ENCODE measurements at places on chromosomes 1 and 21.

DNA sequence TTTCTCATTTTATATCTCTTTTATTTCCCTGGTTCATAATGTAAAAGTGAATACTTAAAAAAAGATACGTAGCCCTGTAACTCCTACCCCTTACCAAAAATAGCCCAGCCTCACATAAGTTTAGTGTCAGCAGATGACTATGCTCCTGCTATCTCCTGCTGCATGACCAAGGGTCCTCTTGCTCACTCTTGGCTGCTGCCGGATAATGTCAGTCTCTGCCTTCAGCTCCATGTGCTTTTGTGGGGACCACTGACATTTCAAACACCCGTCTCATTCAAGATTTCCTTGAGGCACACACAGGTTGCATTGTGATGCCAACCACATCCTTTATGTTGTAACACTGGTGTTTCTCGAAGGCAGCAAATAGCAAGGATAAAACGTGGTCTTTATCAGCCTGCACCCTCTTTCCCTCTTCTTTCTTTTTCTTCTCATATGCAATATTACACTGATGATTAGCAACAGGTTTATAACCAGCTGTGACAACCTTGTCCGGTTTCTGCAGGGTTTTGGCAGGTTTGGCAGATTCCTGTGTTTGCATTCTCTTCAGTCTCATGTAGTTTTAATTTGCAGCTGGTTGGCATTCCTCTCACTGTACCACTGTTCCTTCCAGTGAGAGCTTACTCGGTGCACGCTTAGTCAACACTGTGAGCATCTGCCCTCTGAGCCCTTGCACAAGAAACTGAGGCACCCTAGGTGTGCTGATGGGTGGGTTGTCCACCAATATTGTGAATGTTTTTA, 62.2 kb downstream of the ZNF684 start:
- DNase-seq = no peak

DNA sequence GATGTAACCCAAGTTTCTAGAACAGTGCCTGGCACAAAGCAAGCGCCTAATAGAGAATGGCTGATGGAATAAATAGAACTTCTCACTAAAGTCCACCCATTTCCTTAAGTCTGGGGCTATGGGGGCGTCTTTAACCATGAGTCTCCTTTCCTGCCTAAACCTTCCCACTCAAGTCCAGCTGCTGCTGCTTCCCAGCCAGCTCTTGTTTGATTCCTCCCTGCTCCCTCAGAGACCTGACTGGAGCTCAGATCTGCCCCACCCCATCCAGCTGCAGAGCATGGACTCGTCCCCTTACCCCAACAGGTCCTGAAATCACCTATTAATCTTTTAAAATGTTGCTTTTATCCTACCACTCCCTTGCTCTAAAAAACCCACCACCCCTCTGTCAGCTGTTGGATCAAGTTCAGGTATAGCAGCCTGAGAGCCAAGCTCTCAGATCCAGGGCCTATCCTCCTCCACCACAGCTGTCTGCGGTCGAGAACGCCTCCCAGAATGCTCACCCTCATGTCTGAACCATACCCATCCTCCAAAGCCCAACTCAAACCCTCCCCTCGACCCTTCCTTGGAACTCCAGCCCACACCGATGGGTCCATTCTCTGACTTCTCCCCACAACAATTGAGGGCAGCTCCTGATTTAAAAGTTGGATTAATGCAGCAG, 12.8 kb upstream of the GALNT2 start:
- DNase-seq = no peak

GRCh38 chr1:22350171-22350923, 101.3 kb upstream of the ZBTB40 start:
- peak; percentile 50 for DNase-seq

GRCh38 chr1:6580119-6580592, 362 bp downstream of the ZBTB48 start:
- no peak for DNase-seq

DNA sequence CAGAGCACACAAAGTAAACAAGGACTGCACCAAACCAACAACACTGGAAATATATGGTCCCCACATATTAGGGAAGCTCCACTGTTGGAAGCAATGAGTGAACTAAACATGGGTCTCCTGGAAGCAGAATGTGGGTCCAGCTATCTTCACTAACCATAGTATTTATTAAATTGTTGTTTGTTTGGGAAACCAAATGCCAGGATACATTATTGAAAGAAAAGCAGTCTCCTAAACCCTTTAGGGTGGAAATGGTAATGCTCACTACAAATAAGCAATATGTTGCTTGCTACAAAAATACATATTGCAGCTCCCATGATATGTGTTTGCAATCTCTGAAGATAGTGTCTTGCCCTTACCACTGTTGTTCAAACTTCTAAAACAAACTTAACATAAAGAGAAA, 2.2 kb downstream of the NEGR1 start:
- DNase-seq = no peak
